ENCODE measurements at places on chromosomes 7 and 10. TPM values are rescaled to one million over a fixed set of nuclear protein-coding genes. Genes with fewer than 3 reads are reported as not detected.

- DNase-seq, result no peak
These were observed 18.5 kb upstream of the NODAL start for GRCh38 chr10:70459774-70460490.

GRCh38 chr7:86653919-86654659 lies 10.4 kb downstream of the GRM3 start:
- no peak for DNase-seq

- DNase-seq, result no peak
These were observed 40.0 kb upstream of the BMPR1A start for GRCh38 chr10:86716466-86716865.

GRCh38 chr7:56206420-56206819 lies 90.2 kb upstream of the NUPR2 start:
- no peak for DNase-seq

DNA sequence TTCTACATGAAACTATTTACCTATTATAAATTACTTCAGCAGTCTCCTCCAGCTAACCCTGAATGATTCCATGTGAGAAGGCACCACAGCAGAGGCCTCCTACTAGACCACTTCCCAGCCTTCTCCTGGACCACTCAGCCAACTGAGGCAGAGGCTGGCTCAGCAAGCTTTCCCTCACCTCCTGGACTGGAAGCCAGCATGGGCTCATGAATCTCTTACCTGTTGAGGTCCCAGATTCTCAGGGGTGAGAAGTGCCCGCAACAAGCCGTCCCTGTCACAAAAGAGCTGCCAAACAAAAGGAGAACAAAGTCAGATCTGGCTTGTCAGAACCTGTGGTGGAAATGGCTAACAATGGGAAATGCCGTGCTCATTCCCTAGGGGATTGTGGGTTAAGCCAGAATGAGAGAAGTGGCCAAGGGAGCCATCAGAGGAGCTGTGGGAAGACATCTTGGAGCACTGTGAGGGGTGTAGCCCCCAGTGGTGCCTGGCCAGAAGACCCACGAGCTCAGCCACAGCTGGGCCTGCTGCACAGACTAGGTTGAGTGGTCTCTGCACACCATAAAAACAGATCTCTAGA lies 36.5 kb downstream of the DPCD start:
- DNase-seq, result no peak

DNA sequence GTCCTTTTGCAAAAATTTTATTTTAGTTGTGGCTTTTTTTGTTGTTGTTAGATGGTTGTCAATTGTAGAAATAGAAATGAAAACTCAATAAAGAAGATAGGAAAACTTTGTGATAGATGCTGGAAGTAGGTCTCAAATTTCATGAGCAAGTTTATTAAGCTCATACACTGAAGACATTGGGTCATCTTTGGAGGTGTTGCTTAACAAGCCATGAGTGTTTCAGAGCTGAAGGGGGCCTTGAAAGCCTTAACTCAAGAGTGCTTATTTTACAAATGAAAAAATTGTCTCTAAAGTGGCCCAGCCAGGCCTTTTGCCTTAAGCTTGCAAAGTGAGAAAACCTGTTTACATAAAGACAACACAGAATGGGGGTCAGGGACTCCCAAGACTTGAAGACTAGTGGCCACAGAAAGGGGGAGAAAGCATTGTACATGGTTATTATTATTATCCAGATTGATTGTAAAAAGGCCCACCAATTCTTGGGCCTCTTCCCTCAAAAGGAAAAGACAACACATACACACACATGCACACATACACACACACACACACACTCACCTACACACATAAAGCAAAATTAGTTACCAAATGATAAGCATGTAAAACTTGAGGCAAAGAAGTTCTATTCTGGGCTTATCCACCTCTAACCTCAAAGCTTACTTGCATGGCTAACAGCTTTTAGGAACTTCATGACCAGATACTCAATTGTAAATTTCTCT lies 49.7 kb upstream of the GLCCI1 start:
- DNase-seq, result no peak

Gene CDK1
- 193 TPM for total RNA-seq

Gene NODAL
- total RNA-seq, result not detected

Gene PSMA2
- 102 TPM for total RNA-seq

Gene FFAR4
- total RNA-seq, result not detected

Gene SDK1
- 1.1 TPM for total RNA-seq

Gene NUTM2E
- total RNA-seq, result not detected
